Transverse colon (tissue), 4 donors: ENCODE measurements at places on chromosomes 6 and 20.

DNA sequence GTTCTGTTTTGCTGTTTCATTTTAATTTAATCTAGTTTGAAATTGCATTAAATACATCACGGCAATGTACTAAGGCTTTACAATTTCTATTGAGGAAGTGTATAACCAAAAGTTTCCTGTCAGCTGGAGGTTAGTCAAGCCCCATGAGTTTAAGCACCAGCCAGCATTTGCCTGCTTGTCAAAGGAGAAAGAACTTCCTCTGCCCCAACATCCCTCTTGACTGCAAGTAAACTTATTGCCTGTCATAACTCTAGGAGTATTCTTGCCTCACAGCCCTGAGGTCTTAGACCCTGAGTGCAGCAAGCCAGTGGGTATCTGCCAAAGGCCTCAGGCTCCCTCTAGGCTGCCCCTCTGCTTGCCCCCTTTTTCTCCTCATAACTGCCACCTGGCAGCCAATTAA, 106.7 kb upstream of the INSM1 start:
- no peak for DNase-seq

- no peak for DNase-seq
These were observed 32.8 kb downstream of the GFRA4 start for GRCh38 chr20:3630429-3630828.

- no peak for DNase-seq
These were observed 131.1 kb downstream of the OLIG3 start for GRCh38 chr6:137362878-137363804.

DNA sequence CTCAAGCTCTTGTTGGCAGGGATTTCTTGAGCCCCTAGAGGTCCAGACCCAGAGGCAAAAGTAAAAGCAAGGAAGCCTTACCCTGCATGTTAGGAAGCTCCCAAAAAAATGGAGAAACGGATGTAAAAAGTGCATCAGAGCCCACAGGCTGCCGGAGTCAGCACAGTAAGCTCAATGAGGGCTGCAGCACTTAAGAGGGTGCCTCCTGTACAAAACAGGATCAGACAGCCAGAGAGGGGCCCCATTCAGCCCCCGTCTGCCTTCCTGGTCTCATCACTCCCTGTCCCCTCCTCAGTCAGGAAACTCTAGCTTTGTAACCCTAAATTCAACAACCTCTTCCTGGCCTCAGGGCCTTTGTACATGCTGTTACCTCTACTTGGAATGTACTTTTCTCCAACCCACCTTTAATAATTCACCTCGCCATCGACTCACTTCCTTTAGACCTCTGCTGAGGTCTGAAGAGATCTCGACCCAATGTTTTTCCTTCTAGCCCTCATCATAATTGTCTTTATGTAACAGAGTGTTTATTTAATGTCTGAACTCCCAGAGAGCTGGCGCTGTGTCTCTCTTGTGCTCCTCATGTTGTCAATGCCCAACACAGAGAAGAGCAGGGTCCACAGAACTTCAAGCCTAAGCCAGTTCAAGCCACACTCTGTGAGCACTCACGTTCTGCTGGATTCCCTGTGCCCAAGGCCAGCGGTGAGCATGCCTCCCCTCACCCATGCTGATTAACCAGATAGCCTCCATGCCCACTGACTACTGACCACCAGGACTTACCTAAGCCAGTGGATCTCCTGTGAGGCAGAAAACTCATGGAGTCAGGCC, 2.8 kb upstream of the PLCG1 start:
- DNase-seq, result peak; percentile 3

DNA sequence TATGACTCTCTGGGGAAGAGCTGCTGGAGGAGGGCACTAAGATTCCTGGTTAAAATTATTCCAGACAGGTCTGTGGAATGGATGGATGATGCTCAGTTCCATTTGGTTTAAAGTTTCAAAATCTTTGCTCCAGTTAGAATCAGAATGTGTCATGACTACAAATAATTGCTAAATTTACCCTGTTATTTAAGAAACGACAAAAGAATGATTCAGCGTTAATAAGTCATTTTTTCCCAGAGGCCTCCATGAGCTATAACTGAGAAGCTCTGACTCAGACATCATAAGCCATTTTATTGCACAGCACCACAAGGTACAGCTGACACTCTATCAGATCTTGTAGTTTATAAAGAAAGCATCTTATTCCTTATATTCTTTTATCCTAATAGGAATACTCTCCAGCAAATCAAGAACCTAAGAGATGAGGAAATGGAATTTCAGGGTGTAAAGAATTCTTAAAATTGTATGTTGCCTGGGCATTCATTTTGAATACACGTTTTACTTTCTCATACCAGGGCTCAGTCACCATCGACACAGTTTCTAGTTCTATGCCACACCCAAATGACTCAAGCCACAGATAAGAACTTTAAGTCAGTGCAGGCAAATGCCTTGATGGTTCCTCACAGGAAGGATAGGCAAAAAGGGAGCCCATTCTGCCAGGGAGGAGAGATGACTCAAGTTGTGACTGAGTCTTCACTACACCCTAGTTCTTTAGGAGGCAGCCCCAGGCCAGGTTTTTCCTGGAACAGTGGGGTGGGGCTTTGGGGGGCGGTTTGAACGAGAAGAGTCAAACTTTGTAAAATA, 636.0 kb downstream of the MMUT start:
- peak; percentile 23 for DNase-seq

DNA sequence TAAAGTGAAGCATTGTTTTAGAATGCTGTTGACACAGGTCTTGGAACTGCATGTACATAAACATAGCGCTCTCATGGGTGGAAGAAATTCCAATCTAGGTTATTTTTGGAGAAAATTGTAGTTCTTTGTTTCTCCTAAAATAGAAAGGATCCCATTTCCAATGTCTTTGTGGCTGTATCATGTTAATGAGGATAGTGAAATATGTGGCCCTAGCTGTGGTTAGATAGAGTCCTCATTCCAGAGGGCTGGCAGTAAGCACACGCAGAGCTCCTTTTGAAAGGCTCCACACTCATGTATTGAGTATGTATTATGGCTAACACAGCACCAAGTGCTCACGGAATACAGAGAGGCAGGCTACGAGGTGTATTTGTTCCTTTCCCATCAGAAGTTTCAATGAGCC, 60.9 kb downstream of the SNRNP48 start:
- no peak for DNase-seq

DNA sequence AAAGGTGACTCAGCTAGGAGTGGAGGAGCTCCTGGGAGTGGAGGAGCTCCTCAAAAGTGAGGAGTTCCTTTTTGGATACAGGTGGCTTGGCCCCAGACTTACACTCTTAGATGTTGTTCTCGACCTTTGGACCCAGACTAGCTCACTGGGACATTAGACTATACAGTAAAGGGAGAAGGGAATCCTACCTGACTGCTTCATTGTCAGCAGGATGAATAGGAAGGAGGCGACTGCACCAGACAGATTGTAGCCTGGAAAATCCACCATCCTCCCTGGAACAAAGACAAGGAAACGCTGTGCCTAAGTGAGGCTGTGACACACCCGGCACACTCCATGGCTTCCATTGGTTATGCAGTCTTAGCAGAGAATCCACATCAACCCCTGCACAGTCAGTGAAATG, at the start of gene BTNL2:
BTNL2 (minus strand) TSS at position 325 of the 400 bp plus-strand sequence; CDS start at position 267, 58 bp downstream.
- no peak for DNase-seq

- no peak for DNase-seq
These were observed 181.2 kb downstream of the FOXA2 start for GRCh38 chr20:22403022-22403631.

DNA sequence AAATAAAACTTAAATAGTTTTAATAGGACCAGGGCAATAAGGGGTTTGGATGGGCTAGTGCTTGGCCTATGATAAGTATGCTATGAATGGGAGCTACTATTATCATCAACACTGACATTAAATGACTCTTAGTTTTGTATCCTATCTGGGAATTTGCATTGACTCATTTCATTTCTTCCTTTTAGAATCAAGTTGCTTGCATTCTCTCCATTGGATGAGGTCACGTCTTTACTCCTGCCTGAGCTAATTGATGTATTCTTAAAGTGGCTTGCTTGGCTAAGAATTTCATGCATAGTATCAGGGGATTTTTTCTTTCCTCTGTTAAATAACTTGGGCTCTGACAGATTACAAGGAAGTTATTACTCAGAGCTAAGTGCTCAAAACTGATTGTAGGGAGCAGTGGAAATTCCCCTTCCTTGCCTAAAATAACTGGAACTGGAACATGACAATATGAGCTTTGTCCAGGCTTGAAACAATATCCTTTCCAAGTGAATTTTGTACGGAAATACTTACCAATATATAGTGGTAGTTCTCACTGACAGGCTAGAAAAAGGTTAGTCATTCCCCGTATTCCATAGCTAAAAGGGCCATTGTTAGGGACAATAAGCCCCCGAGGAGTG, 169.9 kb downstream of the BCAS1 start:
- DNase-seq, result no peak

DNA sequence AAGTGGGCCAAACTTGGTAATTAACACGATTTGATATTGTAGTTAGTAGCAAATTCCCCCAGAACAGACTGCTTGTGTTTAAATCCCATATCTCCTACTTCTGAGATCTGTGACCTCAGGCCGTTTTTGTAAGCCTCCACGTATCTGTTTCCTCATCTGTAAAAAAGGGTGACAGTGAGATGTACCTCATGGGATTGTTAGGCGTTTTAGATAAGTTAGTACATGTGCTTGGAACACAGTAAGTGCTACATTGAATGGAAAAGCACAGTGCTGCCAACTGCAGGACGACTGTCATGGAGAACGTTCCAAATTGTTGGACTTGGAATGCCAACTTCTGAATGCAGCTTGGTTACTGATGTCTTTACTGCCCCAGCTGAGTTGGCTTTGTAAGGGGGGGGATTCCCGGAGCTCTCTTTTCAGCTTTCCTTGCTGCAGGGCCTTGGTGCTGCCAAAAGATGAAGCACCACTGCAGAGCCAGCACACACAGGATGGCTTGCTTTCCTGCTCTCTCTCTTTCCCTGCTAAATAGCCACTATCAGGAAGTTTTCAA, 108.6 kb downstream of the OPN5 start:
- no peak for DNase-seq

DNA sequence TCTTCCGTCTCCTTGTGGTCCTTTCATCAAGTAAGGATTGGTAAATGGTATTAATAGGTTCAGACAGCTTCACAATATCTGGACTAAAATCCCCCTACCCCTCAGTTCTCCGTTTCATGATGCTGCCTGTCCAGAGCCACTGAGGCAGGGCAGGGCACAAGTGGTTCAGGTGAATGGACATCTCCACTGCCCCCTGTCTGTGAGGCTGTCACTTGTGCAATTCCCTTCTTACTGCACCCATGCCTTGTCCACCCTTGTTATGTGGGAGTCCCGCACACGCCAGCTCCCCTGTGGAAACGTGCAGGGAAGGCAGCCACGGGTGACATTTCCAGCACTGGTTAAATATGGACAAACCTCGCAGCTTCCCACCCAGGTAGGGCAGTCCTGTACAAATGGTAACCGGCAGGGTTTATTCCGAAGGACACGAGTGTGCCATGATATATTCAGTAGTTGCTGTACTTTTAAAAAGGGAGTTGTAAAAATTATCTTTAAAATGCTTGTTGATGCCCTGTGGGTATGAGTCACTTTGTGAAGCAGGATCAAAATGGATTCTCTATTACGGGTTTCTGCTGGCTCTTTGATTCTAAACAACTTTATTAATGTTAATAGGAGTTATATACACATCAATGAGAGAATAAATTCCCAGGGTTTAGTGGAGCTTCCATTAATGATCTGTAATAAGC, 73.5 kb downstream of the FYN start:
- no peak for DNase-seq

DNA sequence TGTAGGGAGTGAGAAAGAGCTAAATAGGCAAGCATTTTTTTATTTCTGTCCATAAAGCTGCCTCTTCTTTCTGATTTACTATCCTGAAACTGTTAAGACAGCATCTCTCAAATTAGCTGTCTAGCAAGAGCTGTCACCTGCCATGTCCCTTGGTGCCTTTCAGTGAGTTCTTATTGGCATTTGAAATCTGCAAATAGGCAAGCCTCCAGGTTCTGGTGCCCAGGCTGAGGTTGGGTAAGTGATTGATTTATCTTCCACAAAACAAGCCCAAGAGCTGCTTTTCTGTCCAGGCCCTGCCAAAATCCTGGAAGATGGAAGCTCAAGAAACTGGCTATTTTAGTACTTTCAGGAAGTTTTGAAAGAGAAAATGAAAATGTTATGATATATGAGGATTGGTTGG, 22.4 kb downstream of the MANEA start:
- DNase-seq, result no peak

DNA sequence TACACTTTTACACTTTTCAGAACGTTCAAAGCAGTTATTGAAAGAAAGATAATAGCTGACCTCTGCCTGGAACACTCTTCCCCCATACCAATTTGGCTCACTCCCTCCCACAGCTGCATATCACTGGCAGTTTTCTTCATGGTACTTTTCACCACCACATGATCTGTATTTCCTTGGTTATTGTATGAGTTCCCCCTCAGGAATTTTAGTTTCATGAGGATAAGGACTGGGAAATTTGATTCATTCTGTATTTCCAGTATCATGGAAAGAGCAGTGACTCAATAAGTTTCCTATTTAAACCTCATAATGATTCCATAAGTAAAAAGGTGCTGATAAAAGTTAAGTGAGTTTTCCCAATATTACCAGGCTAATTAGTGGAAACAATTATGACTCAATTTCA, 16.0 kb downstream of the HTR1B start:
- DNase-seq, result no peak

DNA sequence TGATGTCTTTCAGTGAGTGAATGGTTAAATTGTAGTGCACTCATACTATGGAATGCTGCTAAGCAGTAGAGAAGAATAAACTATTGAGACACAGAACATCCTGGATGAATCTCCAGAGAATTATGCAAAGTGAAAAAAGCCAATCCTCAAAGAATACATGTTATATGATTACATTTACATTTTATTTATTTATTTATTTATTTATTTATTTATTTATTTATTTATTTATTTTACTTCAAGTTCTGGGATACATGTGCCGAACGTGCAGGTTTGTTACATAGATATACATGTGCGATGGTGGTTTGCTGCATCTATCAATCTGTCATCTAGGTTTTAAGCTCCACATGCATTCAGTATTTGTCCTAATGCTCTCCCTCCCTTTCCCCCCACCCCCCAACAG, 175.8 kb upstream of the VGLL2 start:
- DNase-seq, result no peak

DNA sequence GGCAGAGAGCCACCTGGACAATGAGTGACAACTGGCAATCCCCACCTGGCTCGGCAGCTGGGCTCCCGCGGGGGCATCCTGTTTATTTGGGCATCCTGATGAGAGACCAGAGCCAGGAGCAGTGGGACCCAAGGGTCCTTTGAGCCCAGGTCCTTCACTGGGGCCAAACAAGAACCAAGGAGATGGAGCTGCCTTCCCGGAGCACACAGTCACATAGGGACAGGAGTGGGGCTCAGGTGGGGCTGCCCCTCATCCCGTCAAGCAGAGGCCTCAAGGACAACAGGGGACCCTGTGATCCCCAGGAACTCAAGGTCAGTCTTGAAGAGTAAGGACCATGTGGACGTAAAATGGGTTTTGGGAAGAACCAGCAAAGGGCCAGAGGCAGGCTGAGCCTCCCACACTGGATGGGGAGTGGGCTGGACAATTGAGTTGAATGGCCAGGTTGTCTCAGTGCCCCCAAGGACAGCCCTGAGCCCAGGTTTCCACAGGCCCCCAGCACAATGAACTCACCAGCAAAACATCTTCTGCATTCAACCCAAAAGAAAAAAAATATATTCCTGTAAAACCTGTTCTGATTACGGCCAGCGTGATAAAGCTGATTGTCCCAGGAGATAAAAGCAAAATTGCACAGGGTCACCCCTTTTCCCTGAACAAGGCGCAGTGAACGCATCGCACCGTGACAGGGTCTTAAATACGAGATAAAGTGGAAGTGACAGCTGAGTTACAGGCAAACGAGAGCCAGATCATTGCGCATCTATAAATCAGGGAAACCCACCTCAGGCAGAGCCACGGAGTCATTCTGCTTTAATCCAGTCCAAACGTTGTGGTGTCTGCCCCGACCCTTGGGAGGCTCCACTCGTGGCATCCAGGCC, 86.2 kb downstream of the ANKRD60 start:
- no peak for DNase-seq

GRCh38 chr20:3222635-3223600, 13.6 kb downstream of the ITPA start:
- DNase-seq, result no peak
